ENCODE measurements at places on chromosomes 11 and 22.

GRCh38 chr11:110349138-110349996 is 53.0 kb upstream of the RDX start:
- no peak for DNase-seq

DNA sequence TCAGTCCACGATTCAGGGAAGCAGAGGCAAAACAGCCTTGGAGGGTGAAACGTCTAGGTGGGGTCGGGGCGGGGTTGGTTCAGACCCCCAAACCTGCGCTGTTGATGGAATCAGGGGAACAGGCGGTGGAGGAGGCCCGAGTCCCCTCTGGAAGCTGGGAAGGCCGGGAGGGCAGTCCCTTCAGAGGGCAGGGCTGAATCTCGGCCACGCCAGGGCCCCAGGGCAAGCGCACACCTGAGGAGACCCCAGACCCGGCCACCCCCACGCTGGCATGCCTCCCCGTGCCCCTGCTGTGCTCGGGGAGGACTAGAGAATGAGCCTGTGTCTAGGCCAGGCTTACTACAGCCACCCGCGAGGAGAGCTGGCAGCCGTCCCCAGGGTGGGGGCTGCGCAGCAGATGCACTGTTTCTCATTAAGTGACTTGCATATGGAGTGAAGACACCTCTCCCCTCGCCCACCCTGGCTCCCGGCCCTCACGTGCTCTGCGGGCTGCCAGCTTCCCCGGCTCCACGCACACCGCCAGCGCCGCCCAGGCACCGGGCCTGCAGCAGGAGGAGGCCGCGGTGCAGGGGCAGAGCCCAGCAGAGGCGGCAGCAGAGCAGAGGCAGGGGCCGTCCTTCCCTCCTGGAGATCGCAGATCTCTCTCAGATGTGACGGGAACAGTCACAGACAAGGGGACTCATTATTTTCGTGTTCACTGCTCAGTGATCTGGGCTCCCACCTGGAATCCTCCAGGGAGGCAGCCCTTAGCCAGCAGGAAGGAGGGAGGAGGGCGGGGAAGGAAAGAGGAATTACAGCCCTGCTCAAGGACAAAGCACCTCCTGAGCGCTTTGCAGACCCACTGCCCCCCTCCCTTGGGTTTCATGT is 47.1 kb upstream of the OPCML start:
- no peak for DNase-seq

DNA sequence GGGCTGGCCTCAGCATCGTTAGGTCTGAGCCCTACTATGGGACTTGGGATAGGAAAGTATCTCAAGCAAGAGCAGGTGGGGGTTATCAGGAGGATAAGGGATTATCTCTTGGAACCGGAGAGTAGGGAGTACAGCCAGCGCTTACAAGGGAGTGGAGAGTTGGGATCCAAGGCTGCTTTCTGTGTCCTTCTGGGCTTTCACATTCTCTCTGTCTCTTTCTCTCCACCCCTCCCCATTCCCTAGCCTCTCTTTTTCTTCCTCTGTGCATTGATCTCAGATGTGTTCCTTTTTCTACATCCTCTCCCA is 170.2 kb downstream of the BUD13 start:
- no peak for DNase-seq

DNA sequence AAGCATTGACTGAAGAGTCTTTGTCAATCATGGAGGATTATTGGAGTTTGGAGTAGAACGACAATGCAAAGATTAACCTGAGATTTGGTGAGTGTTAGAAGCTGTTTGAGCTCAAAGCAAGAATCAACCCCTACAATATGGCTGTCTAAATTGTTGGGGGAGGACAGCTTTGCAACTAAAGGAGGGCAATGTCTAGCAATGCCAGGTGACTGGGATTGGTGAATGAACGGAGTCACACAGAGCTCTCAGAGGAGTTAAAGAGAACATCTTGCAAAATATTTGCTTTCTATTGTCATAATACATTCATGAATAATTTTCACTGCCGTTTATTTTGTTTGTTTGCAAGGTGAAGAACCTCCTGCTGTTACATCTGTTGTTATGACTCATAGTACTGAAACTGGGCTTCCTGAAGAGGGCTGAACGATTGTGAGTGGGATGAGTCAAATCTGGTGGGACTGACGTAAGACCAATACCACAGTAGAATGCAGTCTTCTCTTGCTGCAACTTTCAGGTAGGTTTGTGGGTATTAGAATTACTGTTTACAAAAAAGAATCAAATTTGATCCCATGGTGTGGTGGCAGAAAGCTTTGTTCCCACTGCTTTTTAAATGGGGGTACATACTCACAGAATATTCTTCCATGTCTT is 281.9 kb downstream of the CADM1 start:
- DNase-seq, result no peak

DNA sequence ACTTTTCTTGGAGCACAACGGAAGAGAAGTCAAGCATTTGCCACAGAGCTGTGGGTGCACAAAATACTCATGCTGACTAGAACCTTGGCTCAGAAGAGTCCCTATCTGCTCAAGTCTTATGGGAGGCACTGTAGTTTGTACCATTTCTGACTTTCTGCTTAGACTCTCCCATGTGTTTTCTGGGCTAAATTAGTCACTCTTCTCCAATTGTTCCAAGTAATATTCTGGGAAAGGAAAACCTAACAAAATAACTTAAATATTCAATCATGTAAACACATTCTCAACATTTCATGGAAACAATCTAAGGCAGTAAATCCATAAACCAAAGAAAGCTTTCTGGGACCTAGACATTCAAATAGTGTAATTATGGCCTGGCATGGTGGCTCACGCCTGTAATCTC is 220.7 kb downstream of the SWAP70 start:
- DNase-seq, result no peak

- DNase-seq, result no peak
These were observed 13.4 kb downstream of the GLB1L2 start for GRCh38 chr11:134345237-134345550.

DNA sequence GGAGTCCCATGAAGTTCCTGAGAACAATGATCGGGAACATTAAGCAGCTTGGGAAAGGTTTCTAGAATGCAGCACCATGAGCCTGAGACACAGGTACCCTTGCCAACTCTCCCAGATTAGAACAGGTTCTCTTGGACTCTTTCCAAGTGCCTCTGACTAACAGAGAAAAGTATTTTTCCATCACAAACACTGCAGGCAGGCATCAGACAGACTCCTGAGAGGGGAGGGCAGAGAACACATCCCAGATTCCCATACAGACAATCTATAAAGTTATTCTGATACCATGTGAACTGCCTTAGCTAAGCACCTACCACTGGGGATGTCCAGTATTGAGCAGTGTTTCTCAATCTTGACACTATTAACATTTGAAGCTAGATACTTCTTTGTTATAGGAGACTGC is 27.3 kb downstream of the SERGEF start:
- no peak for DNase-seq

Measured in HL-60 (cell line).